ENCODE measurements at places on chromosomes 2 and 18.
A peak's percentile ranks its signal among the peaks of the same experiment; 100 is the strongest.

GRCh38 chr2:185813707-185814106, 75.1 kb downstream of the FSIP2 start:
- DNase-seq: no peak

- no peak for DNase-seq
Observed at GRCh38 chr2:175914846-175915245, 87.2 kb downstream of the LNPK start.

GRCh38 chr2:35933031-35933430, 422.5 kb upstream of the CRIM1 start:
- no peak for DNase-seq

GRCh38 chr18:79546781-79547272, 132.8 kb upstream of the CTDP1 start:
- DNase-seq: peak; percentile 81

DNA sequence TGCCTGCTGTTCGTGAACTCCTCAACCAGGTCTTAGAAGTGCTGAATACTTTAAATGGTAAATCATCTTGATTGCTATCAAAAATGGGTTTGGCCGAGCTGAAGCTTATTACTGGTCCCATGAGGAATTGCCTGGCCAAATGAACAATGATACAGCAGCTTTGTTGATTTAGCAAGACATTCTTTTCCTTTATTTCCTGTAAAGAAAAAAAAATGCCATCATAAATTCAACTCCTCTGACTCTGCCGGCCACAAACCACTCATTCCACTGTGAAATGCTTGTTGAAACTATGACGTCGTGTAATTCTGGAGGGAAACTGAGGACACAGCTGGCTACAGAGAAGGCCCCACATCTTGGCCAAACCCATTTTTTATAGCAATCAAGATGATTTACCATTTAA, 74.2 kb upstream of the ID2 start:
- DNase-seq: peak; percentile 5

GRCh38 chr18:55577812-55578539, 10.0 kb downstream of the TCF4 start:
- no peak for DNase-seq

GRCh38 chr2:200670313-200670712, 84.5 kb downstream of the AOX1 start:
- no peak for DNase-seq

GRCh38 chr2:5119046-5119445, 573.1 kb upstream of the SOX11 start:
- no peak for DNase-seq

- no peak for DNase-seq
Observed at GRCh38 chr2:36339607-36340218, 15.9 kb upstream of the CRIM1 start.

Data from posterior vena cava (tissue), 2 donors.